ENCODE measurements at places on chromosomes 3 and 15. TPM values are rescaled to one million over a fixed set of nuclear protein-coding genes. Genes with fewer than 3 reads are reported as not detected.

The LCMT2 gene
- polyA plus RNA-seq: 9.6 TPM

The ALDH1L1 gene
- polyA plus RNA-seq: not detected

The TWF2 gene
- 188 TPM for polyA plus RNA-seq

The ARGFX gene
- polyA plus RNA-seq: not detected

The SCG3 gene
- 0.41 TPM for polyA plus RNA-seq

- no peak for DNase-seq
These were observed 8.5 kb downstream of the MAP6D1 start for GRCh38 chr3:183816681-183817510.

DNA sequence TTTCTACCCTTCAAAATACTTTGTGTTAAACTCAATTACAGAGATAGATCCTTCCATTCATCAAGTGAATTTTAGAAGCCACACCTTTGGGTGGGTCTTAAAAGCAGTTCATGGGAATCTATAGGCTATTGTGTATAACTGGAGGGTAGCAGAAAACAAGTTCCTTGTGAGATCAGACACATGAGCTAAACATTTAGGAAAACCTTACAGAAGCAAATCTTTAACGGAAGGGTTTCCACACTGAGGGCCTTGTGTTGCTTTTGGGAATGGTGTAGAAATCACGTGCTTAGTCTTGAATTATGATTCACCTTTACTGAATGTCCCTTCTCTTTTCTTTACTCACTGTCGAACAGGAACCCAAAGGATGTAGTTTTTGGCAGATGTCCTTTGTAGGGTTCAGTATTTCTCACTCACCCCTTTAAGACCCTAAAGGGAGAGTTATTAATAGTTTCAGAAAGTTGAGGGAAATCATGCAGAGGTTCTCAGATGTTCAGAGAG, 257.3 kb upstream of the CTDSPL start:
- DNase-seq: no peak

GRCh38 chr3:167350245-167350862, 29.7 kb downstream of the ZBBX start:
- DNase-seq: no peak

GRCh38 chr3:71701251-71701762, 23.9 kb downstream of the EIF4E3 start:
- DNase-seq: no peak

DNA sequence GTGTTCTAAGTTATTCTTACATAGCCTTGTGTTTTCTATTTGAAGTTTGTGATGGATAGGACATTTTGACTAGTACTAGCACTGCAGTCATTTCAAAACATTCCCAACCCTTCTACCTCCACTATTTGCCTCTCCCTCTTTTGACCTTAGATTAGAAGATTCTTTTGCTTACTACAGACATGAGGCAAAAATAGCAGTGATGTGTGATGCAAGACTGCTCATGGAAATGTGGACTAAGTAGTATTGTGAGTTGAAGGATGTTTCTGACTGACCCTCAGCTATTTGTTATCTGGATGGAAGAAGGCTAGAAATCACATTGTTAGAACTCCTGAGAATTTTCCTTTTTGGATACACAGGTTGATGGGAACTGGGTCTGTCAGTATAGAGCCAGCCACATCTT, 45.9 kb downstream of the ATP2C1 start:
- DNase-seq: no peak

- no peak for DNase-seq
These were observed 36.0 kb downstream of the PARP14 start for GRCh38 chr3:122716667-122717066.

GRCh38 chr3:102074946-102075345, 225.6 kb downstream of the NFKBIZ start:
- no peak for DNase-seq

DNA sequence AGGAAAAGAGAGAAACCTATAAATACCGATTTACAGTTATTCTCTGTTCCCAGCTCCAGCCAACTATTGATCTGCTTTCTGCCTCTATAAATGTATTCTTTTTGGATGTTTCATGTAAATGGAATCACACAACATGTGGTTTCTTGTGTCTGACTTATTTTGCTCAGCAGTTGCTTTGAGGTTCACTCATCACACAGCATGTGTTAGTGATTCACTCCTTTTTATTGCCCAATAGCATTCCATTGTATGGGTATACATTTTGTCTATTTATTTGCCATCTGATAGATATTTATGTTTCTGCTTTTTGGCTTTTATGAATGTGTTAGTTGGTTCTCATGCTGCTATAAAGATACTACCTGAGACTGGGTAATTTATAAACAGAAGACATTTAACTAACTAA, 23.6 kb downstream of the CCR1 start:
- no peak for DNase-seq

- no peak for DNase-seq
These were observed 34.3 kb downstream of the MCF2L2 start for GRCh38 chr3:183394150-183394549.

- no peak for DNase-seq
These were observed 43.5 kb upstream of the ALCAM start for GRCh38 chr3:105323274-105323599.

DNA sequence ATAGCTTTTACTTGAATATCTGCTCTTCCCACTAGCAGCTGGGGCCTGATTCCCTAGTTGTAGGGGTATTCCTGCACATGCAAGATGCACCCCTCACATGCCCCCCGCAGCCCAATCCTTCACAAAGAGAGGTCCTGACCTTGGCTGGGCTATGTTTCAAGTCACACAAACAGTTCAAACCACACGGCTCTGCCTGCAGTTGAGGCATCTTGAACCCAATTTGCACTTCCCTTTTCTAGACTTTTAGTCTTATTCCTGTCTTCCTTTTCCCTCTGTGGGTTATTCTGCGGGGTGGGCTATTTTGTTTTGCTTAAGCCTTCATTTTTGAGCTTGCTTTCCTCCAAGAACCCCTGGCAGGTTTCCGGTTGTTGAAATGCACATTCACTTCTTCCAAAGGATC, 13.3 kb upstream of the CCR1 start:
- no peak for DNase-seq

Data from SK-N-SH (cell line).